ENCODE measurements at places on chromosomes 11 and 22.

- no peak overlapping the region for H3K27ac ChIP-seq
- no peaks in the 10 kb centered on the region for H3K4me1 ChIP-seq
- H3K27me3 ChIP-seq, result no peaks in the 10 kb centered on the region
- no peak for DNase-seq
- no peaks in the 10 kb centered on the region for H3K36me3 ChIP-seq
These were observed 41.4 kb upstream of the ST14 start for GRCh38 chr11:130118165-130118564.

DNA sequence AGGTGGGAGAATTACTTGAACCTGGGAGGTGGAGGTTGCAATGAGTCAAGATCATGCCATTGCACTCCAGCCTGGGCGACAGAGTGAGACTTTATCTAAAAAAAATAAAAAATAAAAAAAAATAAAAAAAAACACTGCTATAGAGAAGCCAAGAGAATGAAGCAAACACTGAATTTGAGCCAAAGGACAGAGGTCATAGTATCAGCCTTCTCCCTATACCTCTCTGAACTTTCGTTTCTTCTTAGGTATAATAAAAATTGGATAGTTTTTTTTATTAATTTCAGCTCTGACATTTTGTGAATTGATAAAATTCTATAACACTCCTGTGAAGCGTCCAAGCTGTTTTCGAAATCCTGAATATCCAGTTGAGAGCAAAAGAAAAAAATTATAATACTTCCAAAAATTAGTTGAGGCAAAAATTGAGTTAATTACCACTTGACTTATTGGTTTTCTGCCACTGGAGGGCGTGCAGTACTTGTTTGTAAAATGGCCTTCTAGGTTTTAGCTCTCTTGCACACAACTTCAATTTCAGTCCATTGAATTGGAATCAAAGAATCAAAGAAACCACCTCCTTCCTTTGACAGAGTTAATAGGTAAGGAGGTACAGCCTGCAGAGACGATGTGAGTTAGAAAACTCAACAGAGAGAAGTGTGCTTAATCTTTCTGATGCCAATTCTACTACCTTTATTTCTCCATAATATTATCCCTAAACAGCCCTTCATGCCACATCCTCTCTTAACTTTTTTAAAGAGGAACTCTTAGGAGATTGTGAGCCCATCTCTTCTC is 143.2 kb downstream of the BBOX1 start:
- H3K4me1 ChIP-seq, result peaks cover 4% of the 10 kb centered on the region
- no peaks in the 10 kb centered on the region for H3K36me3 ChIP-seq
- no peak for DNase-seq
- no peak overlapping the region for H3K4me3 ChIP-seq

GRCh38 chr22:47381240-47381639 is 618.8 kb downstream of the TBC1D22A start:
- no peaks in the 10 kb centered on the region for H3K4me1 ChIP-seq
- no peak overlapping the region for H3K4me3 ChIP-seq
- no peak overlapping the region for H3K27ac ChIP-seq
- H3K36me3 ChIP-seq, result no peaks in the 10 kb centered on the region

DNA sequence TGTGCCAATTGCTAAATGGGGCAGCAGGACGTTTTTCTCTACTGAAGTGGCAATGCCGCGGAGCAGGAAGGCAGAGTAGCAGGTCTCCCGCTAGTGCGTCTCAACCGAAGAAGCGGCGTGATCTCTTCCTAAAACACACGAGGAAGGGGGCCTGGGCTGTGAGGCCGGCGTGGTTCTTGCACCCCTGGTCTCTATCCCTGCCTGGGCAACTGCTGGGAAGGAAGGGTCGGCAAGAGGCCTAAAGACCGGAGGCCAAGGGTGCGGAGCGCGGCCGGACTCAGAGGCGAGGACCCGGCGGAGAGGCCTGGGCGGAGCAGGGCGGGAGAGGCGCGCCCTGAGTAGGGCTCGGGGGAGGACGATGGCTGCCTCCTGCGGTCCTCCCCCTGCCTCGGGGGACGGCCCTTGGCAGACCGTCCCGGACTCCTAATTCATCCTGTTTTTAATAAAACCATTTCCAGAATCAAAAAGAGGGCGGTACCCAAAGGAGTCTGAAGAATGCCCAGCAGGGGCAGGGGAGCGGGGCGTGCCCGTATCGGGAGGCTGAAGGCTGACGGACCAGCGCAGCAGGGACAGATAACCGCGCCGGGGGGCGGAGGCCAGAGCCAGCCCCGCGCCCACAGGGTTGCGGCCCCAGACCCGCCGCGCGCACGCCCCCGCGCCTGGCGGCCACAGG is 572 bp upstream of the APLP2 start:
- H3K4me3 ChIP-seq, result peak overlapping the region; percentile 85
- H3K27ac ChIP-seq, result peak overlapping the region; percentile 98
- no peak for DNase-seq
- no peaks in the 10 kb centered on the region for H3K27me3 ChIP-seq

GRCh38 chr11:2355000-2355644 is 22.0 kb upstream of the CD81 start:
- no peak overlapping the region for H3K27ac ChIP-seq
- DNase-seq, result no peak
- H3K4me3 ChIP-seq, result no peak overlapping the region
- no peaks in the 10 kb centered on the region for H3K27me3 ChIP-seq

GRCh38 chr22:45547731-45548130 is 45.0 kb downstream of the FBLN1 start:
- no peak for DNase-seq
- H3K27me3 ChIP-seq, result no peaks in the 10 kb centered on the region
- H3K36me3 ChIP-seq, result peaks cover 57% of the 10 kb centered on the region
- peak overlapping the region; percentile 95 for H3K27ac ChIP-seq
- peaks cover 53% of the 10 kb centered on the region for H3K4me1 ChIP-seq
